ENCODE measurements at places on chromosomes 3 and 15.

GRCh38 chr3:112175646-112176045, 42.6 kb upstream of the GCSAM start:
- DNase-seq = no peak

GRCh38 chr3:190597291-190597690, 83.4 kb downstream of the IL1RAP start:
- no peak for DNase-seq

GRCh38 chr3:78846718-78847117, 921.1 kb downstream of the ROBO1 start:
- DNase-seq = peak; percentile 48

- DNase-seq = no peak
Observed at GRCh38 chr15:70863450-70864218, 9.7 kb upstream of the LARP6 start.

DNA sequence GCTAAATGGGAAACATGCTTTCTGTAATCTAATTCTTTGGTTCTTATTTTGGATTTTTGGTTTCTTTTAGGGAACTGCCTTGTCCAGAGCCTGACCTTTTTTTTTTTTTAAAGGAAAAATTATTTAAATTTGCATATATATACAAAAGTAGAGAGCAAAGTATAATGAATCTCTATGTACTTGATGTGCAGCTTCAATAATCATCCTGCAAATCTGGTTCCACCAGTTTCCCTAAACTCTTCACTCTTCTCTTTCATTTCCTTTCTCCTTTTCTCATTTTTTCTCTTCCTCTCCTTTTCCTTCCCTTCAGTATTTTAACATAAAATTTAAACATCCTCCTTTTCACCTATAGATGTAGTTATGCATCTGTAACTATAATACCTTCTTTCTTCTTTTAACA, 82.5 kb downstream of the USP13 start:
- no peak for DNase-seq

GRCh38 chr15:29268706-29269484, 727 bp downstream of the NSMCE3 start:
- peak; percentile 24 for DNase-seq

- DNase-seq = peak; percentile 42
Observed at GRCh38 chr3:106288781-106289180, 420.0 kb upstream of the CBLB start.

- no peak for DNase-seq
Observed at GRCh38 chr15:85547386-85547785, 167.0 kb downstream of the AKAP13 start.

DNA sequence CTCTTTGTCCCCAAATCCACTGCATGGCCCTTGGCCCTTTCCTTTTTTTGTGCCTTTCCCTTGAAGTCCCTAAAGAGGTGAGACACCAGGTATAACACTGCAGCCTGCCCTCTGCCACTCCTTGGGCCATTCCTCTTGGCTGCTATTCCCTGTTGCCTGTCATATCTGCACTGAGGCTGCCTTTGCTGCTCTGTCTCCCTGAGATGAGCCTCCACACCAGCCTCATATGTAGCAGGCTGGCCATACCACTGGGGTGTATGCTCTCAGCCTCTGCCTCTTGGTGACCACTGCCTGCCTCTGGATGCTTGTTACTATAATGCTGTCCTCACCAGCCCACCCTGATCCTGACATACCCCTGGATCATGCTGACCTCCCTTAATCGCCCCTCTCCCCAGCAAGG, 252.0 kb downstream of the CLSTN2 start:
- DNase-seq = peak; percentile 14

DNA sequence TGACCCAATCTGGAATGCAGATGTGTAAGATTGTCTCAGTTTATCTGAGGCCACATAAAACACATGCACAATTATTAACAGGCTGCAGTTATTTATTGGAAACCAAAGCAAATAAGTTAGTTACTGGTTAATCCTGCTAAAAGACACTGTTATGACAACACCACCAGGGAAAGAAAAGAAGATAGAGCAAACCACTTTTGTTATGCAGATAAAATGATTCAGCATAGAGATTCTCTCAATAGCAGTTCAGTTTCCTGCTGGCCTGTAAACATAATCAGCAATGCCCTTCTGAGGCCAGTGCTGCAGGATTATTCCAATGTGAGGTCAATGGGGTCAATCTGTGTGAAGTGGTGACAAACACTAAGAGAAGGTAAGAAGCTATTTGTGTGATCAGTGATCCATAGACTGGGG, 244.4 kb downstream of the ZBTB20 start:
- no peak for DNase-seq

DNA sequence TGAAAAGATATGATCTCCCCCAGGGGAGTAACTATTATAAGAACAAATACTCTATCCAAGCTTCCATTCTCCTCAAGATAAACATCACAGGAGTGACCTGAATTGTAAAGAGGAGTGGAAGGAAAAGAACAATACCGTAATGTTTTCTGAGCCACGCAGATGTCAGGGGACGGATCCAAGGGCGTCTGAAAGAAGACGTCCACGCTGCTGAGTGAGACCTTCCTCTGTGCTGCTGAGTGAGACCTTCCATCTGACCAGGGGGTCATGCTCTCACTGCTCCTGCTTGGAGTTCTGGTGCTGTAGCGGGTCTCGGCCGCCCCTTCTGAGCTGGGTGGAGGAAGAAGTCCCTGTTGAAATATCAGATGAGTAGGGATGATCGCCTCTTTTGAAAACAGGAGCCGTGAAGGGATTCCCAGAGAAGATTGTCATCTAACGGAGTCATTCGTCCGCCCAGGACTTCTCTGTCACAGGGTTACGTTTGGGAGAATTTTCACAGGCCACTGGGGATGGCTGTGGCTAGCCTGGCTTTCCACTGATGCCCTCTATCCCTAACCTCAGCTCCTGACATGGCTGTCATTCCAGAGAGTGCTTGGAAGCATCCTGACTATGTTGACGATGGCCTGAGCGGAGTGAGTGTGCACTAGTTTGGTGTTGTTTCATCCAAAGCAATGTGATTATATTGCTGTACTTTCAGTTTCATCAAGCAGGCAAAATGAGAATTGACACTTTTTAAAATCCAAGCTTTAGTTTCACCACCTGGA, 184.9 kb downstream of the APBA2 start:
- no peak for DNase-seq

DNA sequence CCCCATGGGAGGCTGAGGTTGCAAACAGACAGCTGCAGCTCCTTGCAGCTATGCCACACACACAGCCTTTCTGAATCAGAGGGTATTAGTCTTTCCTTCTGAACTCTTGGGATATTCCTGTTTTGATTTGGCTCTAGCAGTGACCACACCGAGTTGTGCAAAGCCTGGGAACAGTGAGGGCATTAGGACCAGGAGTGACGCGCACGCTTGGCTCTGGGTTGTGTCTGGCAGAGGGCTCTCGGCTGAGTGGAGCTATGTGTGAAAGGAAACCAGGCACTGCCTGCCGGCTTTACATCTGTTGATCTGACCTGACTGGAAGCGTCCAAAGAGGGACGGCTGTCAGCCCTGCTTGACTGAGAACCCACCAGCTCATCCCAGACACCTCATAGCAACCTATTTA, at the start of gene GALNT15:
GALNT15 (plus strand) TSS at position 292 of the 400 bp plus-strand sequence. CDS start 472 bp downstream, outside the sequence.
- peak; percentile 82 for DNase-seq

DNA sequence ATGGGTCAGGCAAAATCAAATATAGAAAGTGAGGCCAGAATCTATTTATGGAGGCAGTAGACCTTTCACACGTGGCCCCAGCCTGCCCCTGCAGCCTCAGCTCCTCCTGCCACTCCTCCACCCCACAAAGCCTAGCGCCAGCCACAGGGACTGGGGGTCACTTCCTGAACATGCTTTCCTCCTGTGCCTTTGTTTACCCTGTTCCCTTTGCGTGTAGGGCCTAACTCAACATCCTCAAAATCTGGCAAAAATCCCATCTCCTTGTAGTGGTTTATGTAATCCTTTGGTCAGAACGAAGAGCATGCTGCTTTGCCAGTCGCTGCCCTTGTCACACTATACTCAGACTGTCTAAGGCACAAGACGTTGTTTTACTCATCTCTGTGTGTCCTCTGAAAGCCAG, 39.6 kb downstream of the KBTBD12 start:
- no peak for DNase-seq

GRCh38 chr3:126913524-126913923, 69.4 kb upstream of the PLXNA1 start:
- no peak for DNase-seq

- DNase-seq = no peak
Observed at GRCh38 chr3:114609973-114610630, 316.3 kb downstream of the TIGIT start.

DNA sequence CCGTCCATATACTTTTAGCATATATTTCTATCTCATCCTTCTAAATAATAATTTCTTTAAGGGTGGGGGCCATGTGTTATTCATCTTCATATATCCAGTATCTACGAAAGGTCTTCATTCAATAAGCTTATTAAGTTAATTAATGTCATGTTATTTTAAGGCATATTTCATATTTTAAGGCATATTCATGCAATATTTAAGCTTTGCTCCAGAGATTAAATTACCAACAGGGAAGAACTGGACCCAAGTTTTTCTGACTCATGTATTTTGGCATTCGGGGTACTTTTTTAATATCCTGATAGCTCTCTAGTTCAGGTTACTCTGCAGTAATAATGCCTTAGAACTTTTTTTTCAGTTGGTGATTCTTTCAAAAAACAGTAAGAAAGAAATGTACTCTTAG, 27.4 kb downstream of the PHC3 start:
- DNase-seq = peak; percentile 5

DNA sequence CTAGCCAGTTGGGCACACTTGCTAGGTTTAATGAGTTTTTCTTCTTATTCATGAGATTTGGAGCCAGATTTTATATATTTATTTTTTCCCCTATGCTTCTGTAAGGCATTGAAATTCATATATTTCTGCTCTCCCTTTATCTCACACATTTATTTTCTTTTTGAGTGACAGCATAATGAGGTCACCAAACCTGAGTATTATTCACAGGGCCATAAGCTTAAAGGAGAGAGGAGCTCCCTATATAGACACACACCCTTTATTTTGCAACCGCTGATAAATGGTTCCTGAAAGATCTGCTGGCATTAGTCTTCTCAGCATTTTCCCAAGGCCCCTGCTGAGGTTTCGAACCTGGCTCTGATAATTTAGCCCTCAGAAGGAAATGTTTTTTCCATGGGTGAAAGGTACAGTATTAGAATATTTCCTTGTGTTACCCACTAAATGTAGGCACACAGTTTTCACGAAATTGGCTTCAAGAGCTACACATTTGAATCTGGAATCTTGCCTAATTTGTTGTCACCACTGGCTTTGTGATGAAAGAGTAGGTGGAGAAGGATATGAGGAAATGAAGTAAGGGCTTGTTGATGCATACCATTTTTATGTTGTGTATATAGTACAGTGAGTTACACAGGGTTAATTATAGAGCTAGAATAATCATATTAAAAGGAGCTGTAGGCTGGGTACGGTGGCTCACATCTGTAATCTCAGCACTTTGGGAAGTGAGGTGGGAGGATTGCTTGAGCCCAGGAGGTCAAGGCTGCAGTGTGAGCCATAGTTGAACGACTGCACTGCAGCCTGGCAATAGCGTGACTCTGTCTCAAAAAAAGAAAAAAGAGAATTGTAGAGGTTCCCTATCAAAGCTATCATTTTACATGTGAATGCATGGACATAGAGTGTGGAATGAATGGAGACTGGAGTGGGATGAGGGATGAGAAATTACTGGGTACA, 6.5 kb downstream of the KLHL18 start:
- no peak for DNase-seq

DNA sequence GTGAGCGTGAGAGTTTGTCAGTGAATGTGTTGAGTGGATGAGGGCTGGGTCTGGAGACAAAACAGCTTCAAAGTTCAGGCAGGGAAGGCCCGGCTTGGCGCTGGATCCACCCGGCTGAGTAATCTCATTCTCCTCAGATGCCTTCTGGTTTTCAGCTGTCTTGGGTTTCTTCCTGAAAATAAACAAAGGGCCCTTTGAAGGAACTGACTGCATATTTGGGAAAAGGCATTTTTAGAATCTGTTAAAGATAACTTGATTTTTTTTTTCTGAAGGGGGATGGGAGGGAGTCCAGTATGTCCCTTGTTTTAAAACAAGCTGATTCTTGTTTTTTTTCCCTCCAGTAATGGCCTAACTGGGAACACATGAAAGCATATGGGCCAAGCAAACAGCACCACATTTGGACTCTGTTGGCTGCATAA, 86.4 kb downstream of the TIGIT start:
- DNase-seq = peak; percentile 42

GRCh38 chr3:51637941-51638471, 33.0 kb upstream of the TEX264 start:
- peak; percentile 41 for DNase-seq

- DNase-seq = no peak
Observed at GRCh38 chr3:65568497-65568896, 470.2 kb downstream of the MAGI1 start.

DNA sequence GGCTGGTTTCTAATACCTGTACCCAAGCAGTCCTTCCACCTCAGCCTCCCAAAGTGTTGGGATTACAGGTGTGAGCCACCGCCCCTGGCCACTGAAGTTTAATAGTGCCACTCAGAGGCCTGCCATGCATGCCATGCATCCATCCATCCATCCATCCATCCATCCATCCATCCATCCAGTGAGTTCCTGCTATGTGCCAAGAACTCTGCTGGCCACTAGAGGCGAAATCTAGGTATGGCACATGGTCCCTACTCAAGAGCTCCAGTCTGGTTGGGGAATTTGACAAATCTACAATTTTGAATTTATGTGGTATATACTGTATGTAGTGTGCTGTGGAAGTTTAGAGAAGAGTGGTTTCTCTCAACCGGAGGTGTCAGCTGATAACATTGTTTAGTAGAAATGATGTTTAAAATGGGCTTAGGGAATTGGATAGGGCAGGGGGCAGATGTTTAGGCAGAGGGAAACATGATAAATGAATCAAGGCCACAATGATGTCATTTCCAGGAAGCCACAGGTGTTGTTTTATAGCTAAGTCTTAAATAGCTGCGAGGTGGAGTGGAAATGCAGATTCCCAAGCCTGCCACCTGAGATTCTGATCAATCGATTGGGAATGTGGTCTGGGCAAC, 384.4 kb upstream of the C2CD4B start:
- DNase-seq = no peak

DNA sequence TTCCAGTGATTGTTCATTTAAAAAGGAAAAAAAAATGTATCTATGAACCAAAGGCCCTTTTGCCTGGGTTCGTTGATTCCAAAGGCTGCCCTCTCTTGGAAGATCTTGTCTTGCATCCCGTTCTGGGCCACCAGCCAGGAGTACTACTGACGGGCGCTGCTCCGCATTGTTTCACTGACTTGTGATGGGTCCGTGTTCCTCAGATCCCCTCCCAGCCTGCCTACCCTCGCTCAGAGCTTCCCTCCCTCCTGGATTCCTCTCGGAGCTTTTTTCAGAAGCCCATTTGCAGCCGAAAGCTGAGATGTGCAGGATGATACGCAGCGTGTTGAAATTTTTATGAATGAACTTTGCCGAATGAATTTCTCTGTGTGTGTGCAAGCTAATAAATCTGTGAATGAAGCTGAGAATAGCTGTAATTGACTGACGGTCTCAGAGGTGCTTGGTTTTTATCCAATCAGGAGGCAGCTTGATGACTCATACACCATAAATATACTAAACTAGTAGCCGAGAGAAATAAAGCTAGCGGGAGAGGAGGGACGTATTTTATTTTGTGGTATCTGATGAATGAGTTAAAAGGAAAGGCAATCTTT, at the start of gene SHC4:
SHC4 (minus strand) TSS at position 396 of the 590 bp plus-strand sequence. CDS start 904 bp downstream, outside the sequence.
- DNase-seq = peak; percentile 91

GRCh38 chr3:31132132-31132769, 237.8 kb upstream of the GADL1 start:
- DNase-seq = peak; percentile 10
